NCI-H2171 treated with DMSO at 0.1 percent for 48 hours (cell line): ENCODE measurements at places on chromosomes 6 and 20.

DNA sequence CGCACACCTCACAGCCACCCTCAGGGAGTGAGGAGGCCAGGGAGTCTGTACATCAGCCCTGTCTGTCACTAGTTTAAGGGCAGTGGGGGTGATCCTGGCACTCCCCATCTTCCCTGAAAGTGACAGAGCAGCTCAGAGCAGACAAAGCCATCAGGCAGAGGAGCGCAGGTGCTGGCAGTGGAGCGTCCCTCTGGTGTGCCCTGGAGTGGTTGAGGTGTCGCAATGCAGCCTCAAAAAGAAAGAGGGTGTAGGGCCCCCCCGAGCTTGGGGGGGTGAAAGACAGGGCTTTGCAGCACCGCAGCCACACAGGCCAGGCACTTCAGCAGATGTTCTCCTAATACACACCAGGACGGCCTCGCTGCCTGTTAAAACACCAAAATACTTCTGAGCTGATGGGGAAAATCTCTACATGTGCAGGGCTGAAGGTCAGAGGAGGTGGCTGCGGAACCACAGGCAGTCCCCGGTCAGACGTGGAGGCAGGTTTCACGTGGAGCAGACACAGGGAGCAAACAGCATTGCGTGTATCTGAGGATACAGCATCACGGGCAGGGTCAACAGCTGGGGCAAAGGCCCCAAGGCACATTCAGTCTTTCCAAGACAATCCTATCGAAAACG lies 69.5 kb downstream of the PREX1 start:
- peak; percentile 85 for DNase-seq

DNA sequence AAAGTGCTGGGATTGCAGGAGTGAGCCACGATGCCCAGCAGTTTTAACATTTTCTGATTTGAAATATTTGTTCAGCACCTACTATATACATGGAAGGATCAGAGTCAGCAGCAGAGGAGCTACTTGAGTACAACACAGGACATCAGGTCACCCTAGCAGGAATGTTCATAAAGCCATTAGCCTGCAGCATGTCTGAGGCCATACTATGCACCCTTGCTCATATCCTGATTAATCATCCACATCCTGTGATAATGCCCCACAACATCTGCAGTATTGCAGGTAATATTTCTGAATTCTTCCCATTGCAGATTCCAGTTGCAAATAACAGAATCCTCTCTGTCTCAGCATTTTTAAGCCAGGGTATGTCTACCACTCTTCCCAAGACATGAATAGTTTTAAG lies 171.0 kb upstream of the PRND start:
- no peak for DNase-seq

DNA sequence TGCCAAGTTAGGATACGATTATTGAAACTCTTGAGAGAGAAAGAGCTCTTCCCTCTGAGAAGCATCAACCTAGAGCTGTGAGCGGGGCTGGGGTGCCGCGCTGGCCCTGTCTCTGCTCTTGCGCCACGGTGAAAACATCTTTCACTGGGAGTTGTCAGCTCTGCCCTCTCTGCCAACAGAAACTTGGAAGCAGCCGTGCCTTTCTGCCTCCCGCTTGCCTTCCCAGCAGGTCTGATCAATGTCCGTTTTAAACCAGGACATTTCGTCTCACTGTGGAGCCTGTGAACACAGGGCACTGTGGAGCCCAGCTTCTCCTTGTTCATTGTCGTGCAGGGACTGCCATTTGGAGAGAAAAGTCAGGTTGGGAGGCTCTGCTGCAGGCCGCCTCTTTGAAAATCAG lies 249.2 kb upstream of the PMEPA1 start:
- no peak for DNase-seq

GRCh38 chr6:11462742-11463397 lies 74.7 kb upstream of the TMEM170B start:
- DNase-seq = no peak

DNA sequence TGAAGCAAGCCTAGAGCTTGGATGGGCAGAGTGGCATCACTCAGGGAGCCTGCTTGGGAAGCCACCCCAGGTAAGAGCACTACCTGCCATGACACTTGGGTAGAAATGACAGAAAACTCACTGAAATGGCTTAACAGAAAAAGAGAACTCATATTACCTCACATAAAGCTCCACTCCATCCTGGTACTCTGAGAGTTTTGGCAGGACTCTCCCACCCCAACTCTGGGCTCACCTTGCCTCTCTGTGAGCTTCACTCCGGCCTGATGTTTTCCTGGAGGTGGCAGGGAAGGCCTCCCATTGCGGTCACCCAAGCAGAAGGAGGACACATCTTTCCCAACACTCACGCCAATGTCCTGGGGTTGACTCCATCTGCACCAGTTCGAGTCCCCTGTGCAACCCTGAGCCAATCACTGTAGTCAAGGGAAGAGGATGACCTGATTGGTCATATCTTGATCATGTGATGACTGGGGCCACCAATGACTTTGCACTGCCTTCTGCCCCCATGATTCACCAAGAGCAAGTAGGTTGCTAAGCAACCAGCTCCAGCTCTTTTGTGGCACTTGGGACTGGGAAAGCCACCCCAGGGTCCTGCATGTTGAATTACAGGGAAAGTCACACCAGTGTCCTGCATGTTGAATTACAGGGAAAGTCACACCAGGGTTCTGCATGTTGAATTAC lies 446.1 kb upstream of the SULF2 start:
- DNase-seq = no peak

DNA sequence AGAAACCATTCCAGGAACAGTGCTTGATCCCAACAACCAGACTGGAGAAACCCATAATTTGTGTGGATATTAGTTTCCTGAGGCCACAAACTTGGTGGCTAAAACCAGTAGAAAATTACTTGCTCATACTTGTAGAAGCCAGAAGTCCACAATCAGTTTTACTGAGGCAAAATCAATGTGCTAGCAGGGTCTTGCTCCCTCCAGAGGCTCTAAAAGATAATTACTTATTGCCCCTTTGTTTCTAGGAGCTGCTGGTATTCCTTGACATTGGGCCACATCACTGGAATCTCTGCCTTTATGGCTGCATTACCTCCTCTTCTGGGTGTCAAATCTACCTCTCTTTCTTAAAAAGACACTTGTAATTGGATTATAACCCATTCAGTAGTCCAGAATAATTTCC lies 142.2 kb upstream of the SAMD5 start:
- DNase-seq = no peak

DNA sequence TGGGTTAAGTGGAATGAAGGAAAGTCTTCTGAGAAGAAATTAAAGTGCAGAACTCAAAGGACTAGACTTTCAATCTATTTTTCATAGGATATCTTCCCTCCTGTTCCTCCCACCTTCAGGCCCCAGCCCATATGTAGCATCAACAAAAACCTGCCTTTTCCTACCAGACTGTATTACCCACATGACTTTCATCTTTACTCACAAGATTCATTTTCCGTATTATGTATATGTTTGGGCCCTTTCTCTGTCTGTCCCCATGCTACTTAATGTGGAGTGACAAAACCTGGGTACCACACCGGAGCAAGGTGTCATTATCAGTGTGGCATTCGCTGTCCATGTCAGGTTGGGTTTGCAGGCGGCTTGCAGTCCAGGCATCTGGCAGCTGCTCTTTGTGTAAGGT lies 18.8 kb upstream of the CNR1 start:
- DNase-seq = no peak

- DNase-seq = no peak
These were observed at the start of gene HLA-DQB1 for GRCh38 chr6:32666420-32667300. Gene HLA-DQB1 (minus strand): TSS chr6:32666657. CDS start chr6:32666607, 50 bp downstream.

GRCh38 chr6:17957498-17957897 lies 29.9 kb downstream of the KIF13A start:
- DNase-seq = no peak

DNA sequence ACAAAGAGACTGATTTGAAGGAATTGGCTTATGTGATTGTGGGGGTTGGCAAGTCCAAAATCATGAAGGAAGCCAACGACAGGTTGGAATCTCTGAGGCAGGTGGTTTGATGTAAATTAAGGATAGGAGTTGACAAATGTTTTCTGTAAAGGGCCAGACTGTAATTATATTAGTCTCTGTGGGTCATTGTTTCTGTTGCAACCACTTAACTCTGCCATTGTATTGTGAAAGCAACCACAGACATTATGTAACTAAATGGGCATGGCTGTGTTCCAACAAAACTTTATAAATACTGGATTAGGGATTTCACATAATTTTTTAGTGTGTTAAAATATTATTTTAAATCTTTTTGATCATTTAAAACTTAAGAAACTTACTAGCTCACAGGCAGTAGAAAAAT lies 199.2 kb upstream of the MYLIP start:
- DNase-seq = no peak

DNA sequence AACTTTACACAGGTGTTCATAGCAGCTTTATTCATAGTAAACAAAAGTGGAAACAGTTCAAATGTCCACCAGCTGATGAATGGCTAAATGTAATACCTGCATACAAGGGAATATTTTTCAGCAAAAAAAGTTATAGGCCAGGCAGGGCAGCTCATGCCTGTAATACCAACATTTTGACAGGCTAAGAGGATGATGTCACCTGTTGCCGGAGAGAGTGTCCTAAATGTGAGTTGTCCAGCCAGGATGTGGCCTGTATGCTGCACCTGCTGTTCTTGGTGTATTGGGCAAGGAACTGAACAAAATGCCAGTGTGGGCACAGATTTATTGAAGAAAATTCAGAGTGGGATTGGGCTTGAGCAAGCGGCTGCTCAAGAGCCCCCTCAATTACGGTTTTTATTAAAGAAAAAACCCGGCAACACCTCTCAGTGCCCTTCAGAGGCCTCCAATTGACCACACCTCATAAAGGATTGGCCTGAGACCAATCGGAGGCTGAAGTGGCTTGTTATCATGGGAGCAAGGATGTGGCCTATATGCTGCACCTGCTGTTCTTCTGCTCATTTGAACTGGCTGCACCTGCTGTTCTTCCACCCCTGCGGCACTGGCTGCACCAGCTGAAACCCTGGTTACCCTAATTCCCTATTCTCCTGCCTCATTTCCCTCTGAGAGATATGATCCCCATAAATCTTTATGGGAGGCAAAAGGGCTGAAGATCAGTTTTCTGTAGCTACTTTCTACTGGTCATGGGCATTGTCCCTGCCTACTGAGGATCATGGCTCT lies 164.3 kb upstream of the PROKR2 start:
- DNase-seq = no peak

- DNase-seq = no peak
These were observed 186.7 kb downstream of the PHACTR1 start for GRCh38 chr6:12903246-12903645.

DNA sequence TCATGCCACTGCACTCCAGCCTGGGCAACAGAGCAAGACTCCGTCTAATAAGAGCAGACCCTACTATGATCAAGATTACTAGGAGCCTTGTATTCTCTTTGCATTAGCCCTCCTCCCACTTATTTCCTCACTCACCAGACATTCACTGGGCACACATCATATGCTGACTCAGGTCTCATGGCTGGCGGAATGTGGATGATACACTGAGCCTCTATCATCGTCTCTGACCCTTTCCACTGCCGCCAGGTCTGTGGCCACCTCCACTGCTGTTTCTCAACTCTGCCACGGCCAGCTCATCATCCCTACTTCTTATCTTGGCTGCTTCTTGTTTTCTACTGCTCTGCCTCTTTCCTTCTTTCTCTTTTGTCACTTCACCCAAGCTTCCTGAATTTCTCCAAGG lies 161.0 kb downstream of the BACH2 start:
- no peak for DNase-seq

GRCh38 chr20:23151885-23152284 lies 65.8 kb upstream of the CD93 start:
- DNase-seq = no peak

GRCh38 chr6:107618672-107619071 lies 128.8 kb downstream of the SOBP start:
- no peak for DNase-seq

GRCh38 chr6:36492621-36493020 lies 49.8 kb downstream of the KCTD20 start:
- DNase-seq = no peak

DNA sequence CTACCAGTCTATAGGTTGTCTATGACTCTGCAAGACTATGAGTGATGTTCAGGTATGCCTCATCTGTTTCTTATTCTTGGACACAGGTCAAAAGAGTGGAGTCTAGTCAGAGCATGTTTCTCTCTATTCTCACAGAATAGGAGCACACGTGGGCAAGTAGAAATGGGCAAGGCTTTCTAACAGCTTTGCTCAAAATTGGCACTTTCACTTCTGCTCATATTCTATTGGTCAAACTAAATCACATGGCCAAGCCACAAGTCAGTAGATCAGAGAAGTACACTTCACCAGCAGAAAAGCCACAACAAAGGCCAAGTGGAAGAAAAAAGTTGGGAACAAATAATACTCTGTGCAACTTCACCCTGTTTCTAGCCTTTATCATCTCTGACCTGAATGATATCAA lies 354.5 kb upstream of the SYNCRIP start:
- DNase-seq = no peak

GRCh38 chr6:163301726-163302635 lies 112.5 kb upstream of the QKI start:
- no peak for DNase-seq

- no peak for DNase-seq
These were observed 336.8 kb downstream of the HDGFL1 start for GRCh38 chr6:22906091-22906549.

DNA sequence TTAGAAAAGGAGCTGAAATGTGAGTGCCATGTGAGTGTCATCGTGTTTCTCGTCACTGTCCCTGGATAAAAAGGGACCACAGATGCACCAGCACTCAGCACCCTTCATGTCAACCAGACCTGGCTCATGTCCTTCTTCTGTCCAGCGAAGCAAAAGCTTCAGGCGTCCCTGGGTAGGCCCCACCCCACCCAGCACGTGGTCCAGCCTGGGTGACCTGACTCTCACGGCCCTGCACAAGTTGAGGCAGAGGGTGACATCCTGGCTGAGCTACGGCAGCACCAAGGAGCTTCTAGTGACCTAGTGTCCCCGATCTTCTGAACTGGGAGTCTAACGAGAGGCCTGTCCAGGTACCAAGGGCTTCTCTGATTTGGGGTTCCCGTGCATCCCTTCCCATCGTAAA lies 37.8 kb downstream of the PSMG4 start:
- DNase-seq = no peak

DNA sequence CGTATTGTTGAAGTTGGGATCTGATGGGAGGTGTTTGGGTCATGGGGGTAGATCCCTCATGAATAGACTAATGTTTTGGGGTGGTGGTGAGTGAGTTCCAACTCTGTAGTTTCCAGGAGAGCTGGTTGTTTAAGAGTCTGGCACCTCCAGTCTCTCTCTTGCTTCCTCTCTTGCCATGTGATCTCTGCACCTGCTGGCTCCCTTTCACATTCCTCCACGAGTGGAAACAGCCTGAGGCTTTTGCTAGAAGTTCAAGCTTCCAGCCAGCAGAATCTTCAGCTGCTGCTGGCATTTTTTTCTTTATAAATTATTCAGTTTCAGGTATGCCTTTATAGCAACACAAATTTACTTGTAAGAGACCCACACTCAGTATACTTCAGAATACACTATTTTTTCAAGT lies 1021.6 kb downstream of the EYS start:
- DNase-seq = no peak

DNA sequence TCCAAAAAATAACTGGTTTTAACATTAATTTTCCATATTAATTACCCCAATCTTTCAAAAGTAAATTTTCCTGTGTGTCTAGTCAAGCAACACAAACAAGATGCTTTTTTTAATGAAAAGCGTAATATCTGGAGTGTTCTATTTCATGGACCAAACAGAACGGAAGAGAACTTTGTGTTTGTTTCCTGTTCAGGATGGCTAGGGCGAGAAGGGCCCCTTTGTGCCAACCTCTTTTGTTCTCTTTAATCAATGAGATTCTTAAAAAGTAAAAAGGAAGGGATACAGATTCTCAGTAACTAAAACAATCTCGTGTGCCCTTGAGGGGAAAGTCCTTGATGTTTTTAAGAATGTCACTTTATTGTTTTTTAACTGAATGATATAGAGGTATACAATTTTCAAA lies 55.7 kb downstream of the GNAS start:
- DNase-seq = no peak
